ENCODE measurements at places on chromosomes 12 and 14.

DNA sequence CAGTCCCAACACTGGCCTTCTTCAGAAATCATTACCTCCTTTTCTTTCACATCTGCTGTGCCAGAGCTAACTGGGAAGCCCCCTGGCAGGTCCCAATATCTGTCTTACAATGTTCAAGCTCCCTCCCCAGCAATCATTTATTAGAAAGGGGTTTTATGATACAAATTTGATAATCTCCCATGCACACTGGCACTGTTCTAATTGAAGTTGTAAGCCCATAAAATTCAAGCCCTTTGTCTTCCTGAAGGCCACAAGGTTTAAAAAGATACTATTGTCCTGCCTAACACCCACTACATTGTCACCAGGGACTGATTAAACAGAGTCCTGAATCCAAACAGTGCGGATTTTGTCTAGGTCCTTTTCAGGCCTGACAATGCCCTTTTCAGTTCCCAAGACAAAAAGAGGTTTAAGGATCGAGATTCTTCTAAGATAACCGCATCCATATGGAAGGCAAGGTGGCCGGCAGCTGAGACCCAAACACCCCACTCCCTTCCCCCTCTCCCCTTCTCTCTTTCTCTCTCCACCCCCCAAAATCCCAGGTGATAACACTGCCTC, 3.3 kb downstream of the NKX2-8 start:
- DNase-seq, result no peak

DNA sequence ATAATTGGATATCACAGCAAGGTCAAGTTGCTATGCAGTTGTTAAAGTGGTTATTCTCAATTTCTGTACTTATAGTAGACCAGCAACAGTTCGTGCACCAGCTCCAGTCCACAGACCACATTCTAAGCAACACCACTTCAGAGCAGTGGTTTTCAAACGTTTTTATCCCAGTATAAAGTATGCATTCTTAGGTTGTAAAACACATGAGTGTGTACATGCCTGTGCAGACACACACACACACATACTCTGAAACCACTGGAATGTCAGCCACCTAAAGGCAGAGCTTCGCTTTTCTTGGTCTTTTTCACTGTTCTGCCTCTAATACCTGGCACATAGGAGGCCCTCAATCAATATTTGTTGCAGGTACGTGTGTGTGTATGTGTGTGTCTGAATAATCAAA, 22.2 kb upstream of the C12orf71 start:
- no peak for DNase-seq

DNA sequence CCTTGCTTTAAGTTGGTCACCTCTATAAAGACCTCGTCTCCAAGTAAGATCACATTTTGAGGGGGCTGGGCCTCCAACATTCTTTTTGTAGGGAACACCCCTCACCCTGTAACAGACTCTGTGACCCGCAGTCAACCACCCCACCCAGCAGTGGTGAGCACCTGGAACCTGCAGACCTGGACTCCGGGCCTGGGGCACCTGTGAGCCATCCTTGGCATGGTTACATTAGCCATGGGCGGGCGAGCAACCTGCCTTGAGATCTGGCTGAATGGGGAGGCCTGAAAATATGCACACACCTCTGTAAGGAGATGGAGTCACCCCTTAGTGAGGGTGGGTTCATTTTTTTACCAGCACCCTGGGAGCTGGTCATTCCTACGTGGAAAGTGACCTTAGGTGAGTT, 95.3 kb downstream of the RIMBP2 start:
- DNase-seq, result no peak

DNA sequence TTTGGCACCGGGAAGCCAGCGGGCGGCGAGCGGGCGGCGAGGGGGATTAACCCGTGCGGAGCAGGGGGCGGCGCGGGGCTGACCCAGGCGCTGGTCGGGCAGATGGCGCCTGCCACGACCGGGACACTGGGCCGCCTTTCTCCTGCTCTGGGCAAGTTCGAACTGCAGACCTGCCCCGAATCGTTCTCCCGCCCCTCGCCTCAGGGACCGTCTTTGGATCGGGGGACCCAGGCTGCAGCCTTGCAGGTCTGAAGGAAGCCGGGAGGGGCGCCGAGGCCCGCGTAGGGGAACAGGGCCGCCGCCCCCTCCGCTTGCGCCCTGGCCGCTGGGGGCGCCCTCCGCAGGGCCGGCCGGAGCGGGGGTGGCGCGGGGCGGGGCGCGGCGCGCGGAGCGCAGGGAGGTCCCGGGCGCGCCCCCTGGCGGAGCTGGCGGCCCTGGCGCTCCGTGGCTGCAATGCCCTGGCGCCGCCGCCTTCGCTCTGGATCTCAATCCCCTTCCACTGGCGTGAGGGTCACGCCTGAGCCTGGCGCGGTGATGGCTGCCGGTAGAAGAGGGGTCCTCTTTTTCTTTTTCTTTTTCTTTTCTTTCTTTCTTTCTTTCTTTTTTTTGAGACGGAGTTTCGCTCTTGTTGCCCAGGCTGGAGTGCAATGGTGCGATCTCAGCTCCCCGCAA, 449 bp upstream of the LTBP2 start:
- DNase-seq, result no peak

DNA sequence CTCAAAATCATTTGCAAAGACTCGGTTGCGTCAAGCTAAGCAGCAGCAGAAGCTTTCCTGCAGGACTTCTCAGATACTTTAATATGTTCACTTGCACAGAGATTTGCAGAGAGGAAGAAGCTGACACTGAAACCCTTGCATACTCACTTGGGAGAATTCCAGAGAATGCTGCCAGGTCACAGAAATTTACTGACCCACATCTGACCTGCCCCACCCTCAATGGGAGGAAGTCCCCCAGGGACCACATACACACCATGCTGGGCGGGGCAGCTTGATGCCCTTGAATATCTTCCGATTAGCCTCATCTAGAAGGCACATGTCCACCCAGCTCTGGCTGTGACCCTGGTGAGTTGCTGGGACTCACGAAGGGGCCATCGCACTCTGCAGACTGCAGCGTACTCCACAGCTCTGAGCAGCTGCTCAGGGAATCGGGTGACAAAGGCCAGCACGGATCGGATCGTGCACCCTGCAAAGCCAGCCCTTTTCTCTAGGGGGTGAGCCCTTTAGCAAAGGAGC, 83.2 kb downstream of the ITPK1 start:
- no peak for DNase-seq
